Fibroblast of skin of left quadriceps (primary cell): ENCODE measurements at places on chromosomes 5 and 9.

GRCh38 chr5:79191457-79191856 lies 44.5 kb upstream of the JMY start:
- no peak for DNase-seq

DNA sequence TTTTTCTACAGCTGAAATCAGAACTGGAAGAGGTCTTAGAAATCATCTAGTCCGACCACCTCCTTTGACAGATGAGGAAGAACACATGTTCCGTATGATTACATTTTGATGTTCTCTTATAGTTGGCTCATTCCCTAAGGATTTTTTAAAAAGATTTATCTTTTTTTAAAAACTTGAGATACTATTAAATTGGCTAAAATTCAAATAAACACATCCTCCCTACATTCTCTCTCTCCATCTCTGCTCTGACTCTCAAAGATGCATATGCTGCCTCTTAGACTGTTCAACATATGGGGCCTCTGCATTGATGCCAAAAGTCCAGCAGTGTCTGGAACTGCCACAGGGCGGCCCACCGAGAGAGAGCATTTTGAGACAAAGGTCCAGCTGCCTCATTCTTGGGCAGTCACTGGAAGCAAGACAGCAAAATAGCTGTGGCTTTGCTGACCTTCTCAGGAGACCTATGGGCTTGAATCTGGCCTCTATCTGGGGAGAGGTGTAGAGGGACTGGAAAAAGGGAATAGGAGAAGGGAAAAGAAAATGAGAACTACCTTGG lies 12.8 kb upstream of the TSSK1B start:
- no peak for DNase-seq

DNA sequence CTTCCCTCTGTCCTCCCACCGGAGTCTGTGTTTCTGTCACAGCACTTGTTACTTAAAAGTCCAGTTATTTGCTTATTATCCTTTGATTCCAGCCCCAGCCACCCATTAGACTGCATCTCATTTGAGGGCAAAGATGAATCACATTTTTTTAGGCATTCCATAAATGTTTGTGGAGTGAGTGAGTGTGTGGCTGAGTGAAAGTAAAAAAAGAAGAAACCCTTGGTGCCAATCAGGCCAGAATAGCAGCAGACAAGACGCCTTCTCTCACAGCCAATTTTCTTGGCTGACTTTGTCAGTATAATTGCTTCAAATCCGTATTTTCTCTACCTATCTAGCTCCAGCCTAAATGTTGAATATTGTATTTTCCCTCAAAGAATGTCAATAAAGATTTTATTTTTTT lies 613.0 kb upstream of the WWC1 start:
- DNase-seq: no peak

- DNase-seq: peak; percentile 52
Measured at GRCh38 chr5:125372694-125373631, 626.5 kb upstream of the ZNF608 start.

- DNase-seq: no peak
Measured at GRCh38 chr5:125685771-125686170, 737.4 kb upstream of the GRAMD2B start.

DNA sequence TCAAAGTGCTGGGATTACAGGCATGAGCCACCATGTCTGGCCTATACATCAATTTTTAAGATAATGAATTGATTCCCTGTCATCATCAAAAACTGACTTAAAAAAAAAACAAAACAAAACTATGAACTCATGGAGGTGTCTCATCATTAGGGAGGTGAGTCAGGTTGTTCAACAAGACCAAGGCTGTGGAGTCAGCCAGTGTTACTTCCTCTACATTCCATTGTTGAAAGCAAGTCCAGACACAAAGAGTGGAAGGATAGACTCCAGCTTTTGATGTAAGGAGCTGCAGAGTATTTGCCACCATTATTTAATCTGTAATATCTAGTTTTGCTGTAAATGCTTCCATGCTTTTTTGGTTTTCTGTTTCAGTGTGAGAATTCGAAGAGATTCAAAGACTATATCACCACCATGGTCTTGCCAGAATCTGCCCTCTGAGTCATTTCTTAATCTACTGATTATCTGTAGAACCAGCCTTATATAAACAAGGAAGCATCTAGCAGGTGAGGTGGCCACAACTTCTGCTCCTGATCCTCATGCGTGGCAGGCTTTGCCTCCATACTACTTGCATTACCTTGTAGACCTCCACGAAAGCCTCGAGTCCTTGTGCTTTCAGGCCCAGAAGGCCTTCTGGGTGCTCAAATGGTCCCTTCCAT lies 156.1 kb downstream of the FGF1 start:
- no peak for DNase-seq

- peak; percentile 12 for DNase-seq
Measured at GRCh38 chr5:42020788-42021530, 95.9 kb downstream of the FBXO4 start.

DNA sequence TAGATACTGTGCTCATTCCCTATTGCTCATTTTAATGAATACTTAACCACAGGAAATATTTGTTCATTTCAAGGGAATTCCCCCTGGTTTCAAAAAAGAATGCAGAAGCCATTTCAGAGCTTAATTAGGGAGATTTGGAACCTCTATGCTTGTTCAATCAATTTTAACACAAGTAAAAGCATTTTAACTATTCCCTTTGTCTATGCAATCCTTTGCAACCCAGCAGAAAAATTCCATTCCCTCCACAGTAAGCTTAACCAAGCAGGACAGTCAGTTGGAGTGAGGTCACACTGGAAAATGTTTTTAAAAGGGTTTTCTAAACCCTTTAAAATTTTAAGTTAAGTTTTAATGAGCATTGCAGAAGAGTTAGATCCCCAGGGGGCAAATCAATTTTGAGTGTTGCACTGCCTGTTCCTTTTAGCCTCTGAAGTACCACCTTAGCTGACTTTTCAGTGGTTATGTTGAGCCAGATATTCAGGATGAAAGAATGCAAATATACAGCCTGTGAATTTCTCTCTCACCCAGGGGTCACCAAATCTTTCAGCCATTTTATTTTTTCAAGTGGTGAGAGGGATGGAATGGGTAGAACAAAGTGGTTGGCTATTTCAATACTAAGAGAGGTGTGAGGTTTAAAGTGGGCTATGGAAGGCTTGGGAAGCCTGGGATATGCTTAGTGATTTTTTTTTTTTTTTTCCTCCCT lies 356.2 kb upstream of the NUDT12 start:
- DNase-seq: peak; percentile 91

- DNase-seq: no peak
Measured at GRCh38 chr5:167843881-167844572, 447.4 kb upstream of the WWC1 start.

DNA sequence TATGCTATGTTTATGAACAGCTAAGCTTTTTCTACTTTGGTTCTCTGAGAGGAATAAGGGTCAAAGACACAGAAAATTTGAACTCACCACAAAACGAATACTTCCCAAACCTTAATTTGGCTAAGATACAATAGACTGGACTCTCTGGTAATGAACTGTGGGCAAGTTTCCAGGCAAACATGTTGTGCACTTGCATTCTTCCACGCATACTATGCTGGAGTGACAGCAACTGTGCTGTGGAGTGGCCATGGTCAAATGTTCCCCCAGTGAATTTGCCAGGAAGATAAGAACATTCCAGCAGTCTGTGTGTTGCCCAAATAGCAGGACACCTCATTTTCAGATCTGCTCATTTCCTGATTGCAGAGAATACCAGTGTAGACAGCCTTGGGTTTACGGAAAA lies 275.3 kb upstream of the IL12B start:
- no peak for DNase-seq

GRCh38 chr9:127755061-127756060 lies 20.3 kb upstream of the TOR2A start:
- no peak for DNase-seq

DNA sequence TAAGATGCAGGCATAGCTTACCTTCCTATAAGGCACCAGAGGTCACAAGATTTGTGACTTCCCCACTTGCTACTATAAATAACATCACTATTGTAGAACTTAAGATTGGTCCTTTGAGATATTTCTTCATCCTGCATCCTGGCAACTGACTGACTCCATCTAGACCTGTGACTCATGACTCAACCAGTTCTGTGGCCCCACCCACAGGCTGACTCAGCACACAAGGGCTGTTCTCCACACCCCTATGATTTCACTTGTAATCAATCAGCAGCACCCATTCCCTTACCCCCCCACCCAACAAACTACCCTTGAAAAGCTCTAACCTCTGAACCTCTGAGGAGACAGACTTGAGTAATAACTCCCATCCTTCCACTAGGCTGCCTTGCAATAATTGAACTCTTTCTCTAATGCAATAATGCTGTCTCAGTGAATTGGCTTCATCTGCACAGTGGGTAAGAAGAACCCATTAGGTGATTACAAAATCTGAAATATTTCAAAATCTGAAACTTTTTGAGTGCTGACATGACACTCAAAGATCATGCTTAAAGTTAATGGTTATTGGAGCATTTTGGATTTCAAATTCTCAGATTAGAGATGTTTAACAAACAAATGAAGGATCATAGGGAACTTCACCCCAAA lies 296.7 kb downstream of the ARL15 start:
- DNase-seq: peak; percentile 63

DNA sequence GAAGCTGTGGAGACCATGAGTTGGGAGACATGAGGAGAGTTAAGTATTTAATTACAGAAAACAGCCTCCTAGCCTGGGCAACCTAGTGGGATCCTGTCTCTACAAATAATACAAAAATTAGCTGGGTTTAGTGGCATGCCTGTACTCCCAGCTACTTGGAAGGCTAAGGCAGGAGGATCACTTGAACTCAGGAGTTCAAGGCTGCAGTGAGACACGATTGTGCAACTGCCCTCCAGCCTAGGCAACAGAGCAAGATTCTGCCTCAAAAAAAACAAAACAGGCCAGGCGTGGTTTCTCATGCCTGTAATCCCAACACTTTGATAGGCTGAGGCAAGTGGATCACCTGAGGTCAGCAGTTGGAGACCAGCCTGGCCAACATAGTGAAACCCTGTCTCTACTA lies 52.6 kb downstream of the AQP7 start:
- DNase-seq: no peak

- DNase-seq: no peak
Measured at GRCh38 chr9:75087289-75087823, 599 bp downstream of the NMRK1 start.

DNA sequence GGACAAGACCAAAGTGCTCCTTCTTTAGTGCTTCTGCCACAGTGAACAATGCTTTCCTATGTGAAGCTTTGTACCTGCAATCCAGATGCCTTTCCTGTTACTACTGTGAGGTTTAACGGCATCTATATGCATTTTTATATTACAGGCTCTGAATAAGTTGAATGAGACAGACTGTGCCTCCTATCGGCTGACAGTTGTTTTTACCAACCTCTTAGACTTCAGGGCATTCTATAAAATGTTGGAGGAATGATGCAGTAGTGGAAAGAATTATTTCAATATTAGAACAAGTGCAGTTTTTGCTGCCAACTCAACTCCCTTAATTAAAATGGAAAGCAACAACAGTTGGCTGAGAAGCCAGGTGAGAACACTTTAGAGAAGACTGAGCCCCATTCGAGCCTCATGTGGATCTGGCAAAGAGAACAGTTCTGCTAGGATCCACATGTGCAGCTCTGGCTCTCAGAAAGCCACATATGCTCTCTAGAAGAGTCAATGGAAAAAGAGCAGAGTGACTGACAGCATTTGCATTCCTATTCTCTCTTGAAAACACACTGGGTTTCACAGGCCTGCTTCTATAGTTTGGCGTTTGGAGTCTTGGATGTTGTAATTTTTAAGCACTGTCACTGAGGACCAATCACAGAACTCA lies 147.5 kb downstream of the LURAP1L start:
- DNase-seq: no peak

GRCh38 chr9:109887079-109887478 lies 107.1 kb downstream of the PALM2AKAP2 start:
- peak; percentile 79 for DNase-seq

DNA sequence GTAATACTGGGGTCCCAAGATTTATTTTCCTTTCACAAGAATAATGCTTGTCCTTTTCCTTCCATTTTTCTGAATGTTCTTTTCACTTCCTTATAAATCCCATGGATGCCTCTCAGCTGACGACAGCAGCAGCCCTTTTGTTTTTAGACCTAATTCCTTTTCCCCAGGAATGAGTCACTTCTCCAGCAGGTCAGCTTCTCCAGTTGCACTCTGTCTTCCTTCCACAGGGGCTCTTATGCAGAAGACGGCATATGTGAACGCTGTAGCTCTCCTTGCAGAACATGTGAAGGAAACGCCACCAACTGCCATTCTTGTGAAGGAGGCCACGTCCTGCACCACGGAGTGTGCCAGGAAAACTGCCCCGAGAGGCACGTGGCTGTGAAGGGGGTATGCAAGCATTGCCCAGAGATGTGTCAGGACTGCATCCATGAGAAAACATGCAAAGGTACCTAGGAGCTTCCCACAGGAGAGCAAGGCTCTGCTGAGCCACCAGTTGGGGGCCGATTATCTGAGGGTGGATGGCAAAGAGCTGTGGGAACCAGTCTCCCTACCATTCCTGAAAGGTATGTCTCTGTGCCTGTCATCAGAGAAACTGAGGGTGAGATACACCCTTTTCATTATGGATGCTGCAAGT lies 72.9 kb downstream of the RFK start:
- DNase-seq: no peak

DNA sequence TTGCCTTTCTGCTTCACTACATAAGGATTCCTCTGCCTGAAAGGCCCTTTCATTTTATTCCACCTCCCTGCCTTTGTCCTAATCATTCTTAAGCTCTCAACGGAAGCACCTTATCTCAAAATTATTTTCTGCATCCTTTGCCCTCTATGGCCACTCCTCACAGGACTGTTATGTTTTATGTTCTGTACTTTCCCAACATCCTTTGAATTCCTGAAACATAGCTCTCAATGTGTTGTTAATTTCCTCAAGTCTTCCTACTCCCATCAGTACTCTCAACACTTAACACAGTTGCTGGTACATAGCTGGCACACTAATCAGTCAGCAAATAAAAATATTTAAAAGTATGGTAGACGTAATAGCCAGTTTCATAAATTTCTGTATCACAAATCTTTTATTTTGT lies 193.0 kb downstream of the RFX3 start:
- peak; percentile 8 for DNase-seq

DNA sequence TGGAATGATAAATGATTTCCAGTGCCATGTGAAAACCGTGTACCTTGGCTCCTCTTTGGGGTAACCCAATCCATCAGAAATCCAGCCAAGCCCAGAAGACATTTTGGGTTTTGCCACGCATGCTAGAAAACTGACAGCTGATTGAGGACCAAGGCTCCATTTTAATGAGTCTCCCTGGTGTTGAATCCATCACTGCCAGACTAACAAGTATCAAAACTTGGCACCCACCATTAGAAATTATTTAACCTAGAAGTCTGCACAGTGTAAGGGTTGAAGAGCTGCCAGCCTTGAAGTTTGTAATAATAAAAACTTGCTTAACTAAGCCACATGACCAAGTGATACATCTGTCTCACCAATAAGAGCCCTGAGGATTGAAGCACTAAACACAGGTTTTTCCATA lies 369.9 kb downstream of the DNAH5 start:
- no peak for DNase-seq
